Fibroblast of skin of back (primary cell): ENCODE measurements at places on chromosomes 4 and X.

DNA sequence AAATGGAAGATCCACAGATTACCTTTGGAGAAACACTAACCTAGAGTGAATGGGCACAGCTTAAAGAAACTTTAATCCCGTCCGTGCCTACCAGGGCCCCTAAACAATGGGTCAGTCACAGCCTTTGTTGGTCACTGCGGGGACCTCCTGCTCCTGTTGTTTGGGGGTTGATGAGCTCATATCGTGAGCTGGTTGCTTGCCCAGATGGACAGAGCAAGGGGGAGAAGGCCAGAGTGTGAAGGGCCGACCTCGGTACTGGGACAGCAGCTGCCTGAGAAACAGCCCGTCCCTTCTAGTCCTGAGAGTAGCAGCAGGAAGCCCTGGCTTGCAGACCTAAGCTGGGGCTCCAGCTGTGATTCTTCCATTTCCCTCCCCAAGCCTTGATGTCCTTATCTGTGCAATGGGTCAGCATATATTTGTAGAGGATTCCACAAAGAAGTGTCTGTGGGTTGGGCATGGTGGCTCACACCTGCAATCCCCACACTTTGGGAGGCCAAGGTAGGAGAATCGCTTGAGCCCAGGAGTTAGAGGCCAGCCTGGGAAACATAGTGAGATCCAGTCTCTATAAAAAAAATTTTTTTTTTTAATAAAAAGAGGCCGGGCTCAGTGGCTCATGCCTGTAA lies 69.6 kb upstream of the SLC34A2 start:
- no peak for DNase-seq

- DNase-seq: no peak
Measured at GRCh38 chr4:170666909-170667308, 577.2 kb upstream of the AADAT start.

DNA sequence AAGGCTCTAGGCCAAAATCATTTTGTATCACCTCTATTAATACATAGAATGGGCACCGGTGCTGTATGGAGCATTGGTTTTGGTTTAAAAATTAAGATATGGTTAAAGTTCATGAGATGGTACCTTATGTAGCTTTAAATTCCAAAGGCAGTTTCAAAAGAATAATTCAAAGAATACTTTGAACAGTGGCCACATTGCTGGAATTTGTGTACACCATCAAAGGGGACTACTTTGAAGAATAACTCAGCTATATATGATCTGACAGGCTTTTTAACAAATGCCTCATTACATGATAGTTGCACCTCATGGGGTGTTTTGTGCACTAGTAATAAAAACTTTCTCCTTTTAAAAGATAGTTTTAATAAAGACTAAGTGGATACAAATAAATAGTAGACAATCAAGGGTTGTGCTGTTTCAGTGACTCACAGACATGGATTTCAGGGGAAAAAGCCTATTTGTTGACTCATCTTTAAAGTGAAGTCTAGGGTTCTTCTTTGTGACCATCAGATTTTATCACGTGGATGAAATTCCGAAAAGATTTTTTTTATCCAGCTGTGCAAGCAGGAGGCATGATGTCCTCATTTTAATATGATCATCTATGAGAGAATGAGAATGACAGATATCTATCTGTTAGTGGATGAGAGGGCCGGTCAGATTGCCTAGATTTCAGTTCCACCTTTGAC lies 12.8 kb downstream of the MTM1 start:
- DNase-seq: peak; percentile 86

GRCh38 chr4:113869743-113870375 lies 108.3 kb upstream of the CAMK2D start:
- peak; percentile 81 for DNase-seq

DNA sequence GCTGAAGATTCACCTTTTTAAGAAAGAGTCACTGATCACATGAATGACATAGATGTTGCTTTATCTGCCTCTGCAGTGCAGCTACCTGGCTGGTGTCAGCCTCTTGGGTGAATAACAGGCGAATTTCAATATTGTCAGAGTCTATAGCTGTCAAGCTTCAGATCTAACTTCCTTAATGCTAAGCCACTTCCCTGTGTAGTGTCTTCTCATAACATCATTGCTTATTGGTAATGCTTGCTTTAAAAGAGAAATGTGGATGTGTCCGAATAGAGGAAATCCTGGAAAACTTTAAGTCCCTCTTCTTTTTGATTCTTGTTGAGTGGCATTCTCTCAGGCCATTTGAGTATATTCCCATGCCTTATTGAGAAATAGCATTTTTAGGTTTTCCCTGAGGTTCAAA lies 7.3 kb upstream of the IGFBP7 start:
- no peak for DNase-seq

- no peak for DNase-seq
Measured at GRCh38 chr4:102794999-102795398, 32.4 kb downstream of the UBE2D3 start.

- no peak for DNase-seq
Measured at GRCh38 chr4:8651661-8652180, 59.2 kb downstream of the CPZ start.

- no peak for DNase-seq
Measured at GRCh38 chr4:137238456-137239162, 293.7 kb downstream of the PCDH18 start.

- peak; percentile 39 for DNase-seq
Measured at GRCh38 chr4:55125763-55126541, 557 bp upstream of the KDR start.

DNA sequence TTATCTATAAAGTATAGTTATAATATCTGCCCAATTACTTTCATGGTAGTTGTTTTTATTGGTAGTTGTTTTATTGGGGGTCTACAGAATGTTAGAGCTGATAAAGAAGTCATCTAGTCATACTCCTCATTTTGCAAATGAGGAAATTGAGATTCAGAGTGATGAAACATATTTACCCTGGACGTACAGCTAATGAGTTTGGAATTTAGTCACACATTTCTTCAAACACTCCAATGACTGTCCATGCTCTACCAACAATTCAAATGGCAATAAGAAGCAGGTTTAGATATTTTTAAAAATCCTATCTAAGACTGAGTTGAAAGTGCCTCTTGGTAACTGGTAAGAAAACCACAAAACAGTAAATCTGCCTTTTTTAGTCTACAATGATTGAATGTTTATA lies 98.2 kb downstream of the MAGEC1 start:
- DNase-seq: no peak

- DNase-seq: no peak
Measured at GRCh38 chr4:3312362-3312761, 19.5 kb downstream of the RGS12 start.

DNA sequence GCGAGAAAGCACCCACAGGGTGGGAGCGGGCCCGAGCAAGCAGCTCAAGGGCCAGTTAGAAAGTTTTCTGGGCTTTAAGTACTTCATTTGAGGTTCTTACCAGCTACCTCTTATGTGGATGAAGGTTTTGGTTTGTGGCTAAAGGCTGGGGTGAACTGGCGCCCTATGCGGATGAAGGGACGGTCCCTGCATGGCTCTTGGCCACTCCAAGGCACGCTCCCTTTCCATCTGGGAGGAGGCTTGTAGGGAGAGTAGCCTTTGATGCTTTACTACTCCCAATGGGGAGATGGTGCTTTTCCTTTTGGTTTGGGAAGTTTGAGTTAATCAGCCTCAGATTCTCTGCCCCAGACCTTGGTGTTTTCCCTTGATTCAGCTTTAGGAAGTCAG lies 17.7 kb downstream of the MRFAP1 start:
- no peak for DNase-seq

DNA sequence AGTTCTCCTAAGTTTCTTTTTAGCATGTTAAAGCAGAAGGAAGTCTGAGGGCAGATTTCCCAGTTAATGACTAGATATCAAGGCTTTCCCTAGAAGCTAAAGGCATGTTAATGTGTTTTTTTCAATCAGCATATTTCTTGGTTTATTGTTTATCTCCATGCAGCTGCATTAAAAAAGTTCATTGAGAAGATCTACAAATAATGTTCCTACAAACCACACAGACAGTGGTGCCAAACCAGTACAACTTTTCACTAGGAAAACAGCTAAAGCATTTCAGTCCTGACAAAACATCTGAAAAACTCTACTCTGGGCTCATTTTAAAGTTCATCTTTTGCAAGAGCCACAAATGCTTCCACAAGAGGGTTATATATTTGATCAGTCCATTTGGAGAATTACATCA lies 320.0 kb downstream of the ADGRL3 start:
- DNase-seq: no peak

DNA sequence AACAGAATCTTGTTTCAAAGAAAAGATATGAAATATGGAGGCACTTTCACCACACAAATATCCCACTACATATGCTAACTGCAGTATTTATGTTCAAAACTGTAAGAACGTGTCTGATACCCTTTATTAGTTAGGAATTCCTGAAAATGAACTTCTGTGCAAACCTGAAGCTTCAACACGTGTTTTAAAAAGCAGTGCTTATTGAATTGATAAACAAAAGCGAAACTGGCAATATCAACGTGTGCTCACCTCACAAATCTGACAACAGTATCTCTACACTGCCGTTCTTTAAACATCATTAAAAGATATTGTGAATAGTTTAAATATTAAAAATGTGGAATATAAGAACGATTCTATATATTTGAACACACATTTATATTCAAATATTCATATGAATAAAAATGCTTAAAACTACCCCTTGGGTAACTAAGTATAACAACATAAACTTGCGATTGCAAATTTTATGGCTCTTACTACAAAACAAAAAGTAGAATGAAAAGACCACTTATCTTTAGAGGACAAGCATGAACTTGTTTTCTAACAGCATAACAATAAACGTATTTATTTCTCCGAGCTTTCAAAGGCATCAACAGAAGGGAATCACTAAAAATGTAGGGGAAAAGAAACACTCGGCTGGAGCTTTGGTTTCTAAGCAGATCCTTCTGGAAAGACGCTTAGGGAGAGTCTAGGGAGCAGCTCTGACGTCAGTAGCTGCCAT lies at the start of gene LRP2BP:
Gene LRP2BP (minus strand): TSS at position 687 of the 718 bp plus-strand sequence. CDS start 17,738 bp downstream, outside the sequence.
- no peak for DNase-seq

GRCh38 chr4:58602022-58602421 lies 1491.8 kb upstream of the IGFBP7 start:
- DNase-seq: no peak

DNA sequence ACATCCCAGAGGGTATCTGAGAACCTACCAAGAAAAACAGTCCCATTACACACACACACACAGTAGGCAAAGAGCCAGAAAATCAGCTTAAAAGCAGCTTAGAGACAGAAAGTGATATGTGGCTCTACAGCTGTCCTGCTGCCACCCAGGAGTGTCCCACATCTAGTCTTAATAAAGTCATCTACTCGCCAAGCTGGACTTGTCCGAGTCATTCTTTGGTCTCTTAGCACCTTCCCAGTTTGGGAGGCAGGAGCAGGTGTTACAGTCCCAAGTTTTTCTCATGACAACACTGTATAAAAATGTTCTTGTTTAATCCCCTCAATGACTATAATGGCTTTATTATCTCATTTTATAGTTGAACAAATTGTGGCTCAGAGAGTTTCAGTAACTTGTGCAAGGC lies 252.5 kb upstream of the CASK start:
- no peak for DNase-seq
